ENCODE measurements at places on chromosomes 11 and 22.

- no peak for DNase-seq
Observed at GRCh38 chr11:73314117-73314961, 6.3 kb downstream of the ARHGEF17 start.

DNA sequence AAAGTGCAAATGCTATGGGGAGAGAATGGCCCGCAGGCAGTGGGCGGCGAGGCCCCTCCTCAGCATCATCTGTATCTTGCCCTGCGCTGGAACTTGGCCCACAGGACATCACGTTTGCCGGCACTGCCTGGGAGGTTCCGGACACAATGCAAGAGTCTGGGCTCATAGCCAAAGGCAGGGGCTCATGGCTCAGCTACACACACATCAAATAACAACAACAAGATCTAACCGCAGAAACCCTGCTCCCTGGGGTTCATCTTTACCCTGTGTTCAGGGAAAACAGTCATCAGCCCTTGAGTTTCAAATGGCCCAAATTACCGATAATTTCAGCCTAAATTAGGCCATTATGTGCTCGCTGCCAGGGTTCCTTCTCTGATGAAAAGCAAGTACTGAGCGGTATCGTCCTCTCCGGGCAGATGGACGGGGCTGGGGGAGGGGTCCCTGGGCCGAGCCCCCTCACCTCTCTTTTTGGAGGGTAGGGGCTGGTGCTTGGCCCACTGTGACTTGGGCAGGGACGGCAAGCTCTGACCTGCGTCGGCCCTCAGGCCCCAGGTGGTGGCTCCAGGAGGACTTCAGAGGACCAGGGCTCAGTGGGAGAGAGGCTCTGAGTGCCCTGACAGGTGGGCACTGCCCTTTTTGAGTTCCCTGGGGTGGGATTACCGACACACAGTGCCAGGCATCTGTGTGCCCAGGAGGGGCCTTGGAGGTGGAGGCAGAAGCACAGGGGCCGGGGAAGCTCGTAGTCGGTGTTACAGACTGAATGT is 25.0 kb upstream of the GAL start:
- DNase-seq, result peak; percentile 91

GRCh38 chr11:70740488-70740851 is 342.1 kb downstream of the CTTN start:
- DNase-seq, result no peak

- no peak for DNase-seq
Observed at GRCh38 chr11:63829823-63830489, 9.0 kb upstream of the MARK2 start.

DNA sequence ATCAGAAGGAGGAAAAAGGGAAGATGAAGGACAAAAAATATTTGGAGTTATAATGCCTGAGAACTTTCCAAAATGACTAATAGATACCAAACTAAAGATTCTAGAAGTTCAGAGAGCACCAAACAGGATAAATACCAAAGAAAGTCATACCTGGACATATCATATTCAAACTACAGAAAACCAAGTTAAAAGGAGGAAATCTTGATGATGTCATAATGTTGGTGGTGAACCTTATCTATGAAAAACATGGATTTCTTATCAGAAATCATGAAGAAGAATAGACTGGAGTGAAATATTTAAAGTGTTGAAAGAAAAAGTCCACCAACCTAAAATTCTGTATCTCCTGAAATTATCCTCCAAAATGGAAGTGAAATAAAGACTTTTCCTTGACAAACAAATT is 389.2 kb downstream of the JRKL start:
- no peak for DNase-seq

GRCh38 chr11:12185914-12186313 is 75.5 kb downstream of the MICAL2 start:
- DNase-seq, result no peak

GRCh38 chr22:49214976-49215375 is 612.7 kb downstream of the BRD1 start:
- DNase-seq, result no peak

- DNase-seq, result no peak
Observed at GRCh38 chr11:57426929-57427726, at the start of gene SLC43A3. Gene SLC43A3, minus strand, starts transcription at chr11:57427121. Its CDS starts 949 bp downstream, at chr11:57426172.

DNA sequence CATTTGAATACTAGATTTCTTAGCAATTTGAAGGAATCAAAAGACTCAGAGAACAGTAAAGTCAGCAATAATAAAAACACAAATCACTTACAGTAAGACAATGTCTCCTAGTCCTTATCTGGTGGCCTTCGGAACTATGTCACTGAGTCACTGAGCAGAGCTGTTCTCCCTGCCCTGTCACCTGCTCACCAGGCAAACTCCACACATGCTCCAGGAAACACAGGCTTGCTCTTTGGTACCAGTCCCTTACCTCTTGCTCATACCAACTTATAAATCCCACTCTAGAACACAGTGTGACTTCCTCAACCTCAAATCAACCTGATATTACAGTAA is 81.1 kb upstream of the CHRM4 start:
- DNase-seq, result no peak

DNA sequence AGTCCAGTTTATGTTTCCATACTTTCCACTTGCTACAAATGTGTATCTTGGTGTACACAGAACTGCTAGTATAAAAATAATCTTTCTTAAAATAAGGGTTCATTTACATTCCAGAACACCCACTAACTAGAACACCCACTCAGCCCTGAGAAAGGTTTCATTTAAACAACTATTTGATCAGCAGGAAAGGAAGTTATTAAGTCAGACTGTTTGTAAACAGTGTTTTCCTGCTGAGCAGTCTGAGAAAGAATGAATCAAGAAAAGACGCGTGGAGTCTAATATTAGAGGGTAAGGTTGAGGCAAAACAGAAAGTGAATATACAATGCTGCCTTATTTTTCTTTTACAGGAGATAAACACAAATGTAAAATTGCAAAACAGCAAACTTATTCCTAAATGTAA is 32.7 kb downstream of the NARS2 start:
- DNase-seq, result no peak

DNA sequence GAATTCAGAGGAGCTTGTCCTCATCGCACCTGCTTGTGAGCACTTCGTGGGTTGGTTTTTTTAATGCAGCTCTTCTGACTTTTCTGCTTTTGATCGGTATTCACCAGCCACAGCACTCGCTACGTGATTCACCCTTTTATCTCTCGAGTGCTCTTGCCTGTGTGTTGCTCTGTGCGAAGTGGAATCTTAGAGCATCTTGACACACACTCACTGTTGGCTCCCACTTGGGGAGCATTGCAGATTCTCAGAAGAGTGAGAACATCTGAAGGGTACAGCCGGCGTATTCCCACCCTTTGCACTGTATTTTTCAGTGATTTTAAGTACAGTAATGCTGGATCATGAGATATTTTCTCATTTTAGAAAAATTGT is 10.9 kb downstream of the TNNT3 start:
- DNase-seq, result no peak

GRCh38 chr22:30640361-30640760 is 4.8 kb downstream of the SLC35E4 start:
- DNase-seq, result no peak

GRCh38 chr11:35548925-35549561 is 23.6 kb upstream of the PAMR1 start:
- no peak for DNase-seq

GRCh38 chr11:119375337-119376196 is 5.9 kb downstream of the USP2 start:
- DNase-seq, result no peak

- DNase-seq, result no peak
Observed at GRCh38 chr22:23583836-23584235, 3.7 kb upstream of the IGLL1 start.

DNA sequence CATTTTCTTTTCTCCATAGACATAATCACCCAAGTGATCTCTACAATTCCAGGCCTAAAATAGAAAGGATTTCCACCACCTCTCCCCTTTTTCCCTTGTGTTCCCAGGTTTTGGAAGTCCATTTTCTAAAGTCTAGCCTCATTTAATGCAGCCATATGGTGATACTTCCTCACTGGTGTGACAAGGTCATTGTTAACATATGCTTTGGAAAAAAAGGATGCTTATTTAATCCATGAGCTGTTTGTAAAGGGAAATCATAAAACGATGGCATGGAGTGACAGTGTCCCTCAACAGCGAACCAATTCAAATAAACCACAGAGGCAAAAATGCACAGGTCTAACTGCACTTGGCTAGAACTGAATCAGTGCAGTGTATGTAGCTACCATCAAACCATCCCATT is 26.6 kb downstream of the GRIA4 start:
- DNase-seq, result no peak

DNA sequence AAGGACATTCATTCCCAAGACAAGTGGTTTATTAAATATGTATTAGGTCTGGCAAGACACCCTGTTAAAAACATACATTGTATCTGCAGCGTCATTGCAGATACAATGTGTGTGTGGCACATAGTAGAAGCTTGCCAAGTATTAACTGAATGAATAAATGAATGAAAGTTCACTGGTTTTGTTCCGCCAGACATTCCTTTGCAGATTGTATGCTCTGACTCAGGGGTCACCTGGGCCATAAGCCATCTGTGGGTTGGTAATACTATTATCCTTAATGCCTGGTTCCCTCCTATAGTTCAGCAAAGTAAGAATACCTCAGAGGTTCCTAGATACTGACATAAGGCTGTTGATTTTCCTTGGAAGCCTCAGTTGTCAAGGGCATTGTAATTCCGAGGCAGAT is 377.3 kb upstream of the CCDC90B start:
- no peak for DNase-seq

GRCh38 chr11:47087801-47088200 is 88.9 kb downstream of the ARFGAP2 start:
- DNase-seq, result no peak

- no peak for DNase-seq
Observed at GRCh38 chr22:25166266-25167040, 33.2 kb upstream of the CRYBB3 start.

GRCh38 chr22:22022947-22023534 is 40.5 kb upstream of the TOP3B start:
- no peak for DNase-seq

DNA sequence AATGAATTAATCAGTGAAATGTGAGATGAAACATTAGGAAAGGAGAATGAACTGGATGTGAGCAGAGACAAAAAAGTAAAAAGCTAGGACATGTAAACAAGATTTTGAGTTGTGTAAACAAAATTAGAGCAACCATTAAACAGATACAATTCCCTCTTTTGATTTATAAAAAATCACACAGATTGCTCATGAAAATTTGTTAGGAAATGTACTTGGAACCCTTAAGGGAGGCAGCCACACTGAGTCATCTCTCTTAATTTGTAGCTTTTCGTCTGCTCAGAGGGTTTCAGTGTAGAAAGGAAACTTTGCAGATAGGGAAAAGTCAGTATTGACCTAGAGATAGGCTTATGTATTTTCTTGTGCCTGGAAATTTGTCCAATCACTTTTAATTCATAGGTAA is 49.6 kb upstream of the ME3 start:
- no peak for DNase-seq

- no peak for DNase-seq
Observed at GRCh38 chr11:77470971-77471370, 2.9 kb downstream of the PAK1 start.

DNA sequence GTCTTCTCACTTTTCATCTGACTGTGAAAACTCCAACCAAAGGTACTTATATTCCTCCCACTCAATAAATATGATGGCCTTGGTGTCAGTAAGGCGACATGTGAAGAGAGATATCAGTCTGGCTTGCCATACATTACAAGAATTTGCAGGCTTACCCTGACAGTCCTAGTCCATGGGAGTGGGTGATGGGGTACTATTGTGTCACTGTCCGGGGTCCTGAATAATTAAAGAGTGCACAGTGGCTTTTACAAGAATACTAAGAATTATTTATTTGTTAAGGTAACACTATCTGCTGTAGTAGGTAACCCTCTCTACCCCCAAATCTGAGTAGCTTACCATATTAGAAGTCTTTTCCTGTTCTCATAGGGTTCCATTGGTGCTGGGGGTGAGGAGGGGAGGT is 23.1 kb upstream of the IZUMO1R start:
- DNase-seq, result no peak

GRCh38 chr11:77117492-77117891 is 10.6 kb upstream of the MYO7A start:
- DNase-seq, result no peak

DNA sequence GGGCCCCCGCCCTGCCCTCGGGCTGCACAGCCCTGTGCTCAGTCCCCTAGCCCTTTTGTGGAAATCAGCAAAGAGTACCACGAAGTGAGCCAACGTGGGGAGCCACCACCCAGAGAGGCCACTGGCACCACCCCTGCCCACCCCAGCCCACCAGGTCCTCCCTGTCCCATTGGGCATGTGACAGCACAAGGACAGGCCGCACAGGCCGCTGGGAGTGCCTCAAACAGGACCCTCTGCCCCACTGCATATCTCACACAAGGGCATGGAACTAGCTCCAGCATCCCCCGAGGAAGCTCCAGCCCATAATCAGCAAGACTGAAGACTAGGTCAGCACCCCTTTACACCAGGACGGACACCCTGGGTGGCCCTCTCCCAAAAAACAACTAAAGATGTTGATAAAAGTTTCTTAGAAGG is 29.7 kb downstream of the GNB1L start:
- no peak for DNase-seq

DNA sequence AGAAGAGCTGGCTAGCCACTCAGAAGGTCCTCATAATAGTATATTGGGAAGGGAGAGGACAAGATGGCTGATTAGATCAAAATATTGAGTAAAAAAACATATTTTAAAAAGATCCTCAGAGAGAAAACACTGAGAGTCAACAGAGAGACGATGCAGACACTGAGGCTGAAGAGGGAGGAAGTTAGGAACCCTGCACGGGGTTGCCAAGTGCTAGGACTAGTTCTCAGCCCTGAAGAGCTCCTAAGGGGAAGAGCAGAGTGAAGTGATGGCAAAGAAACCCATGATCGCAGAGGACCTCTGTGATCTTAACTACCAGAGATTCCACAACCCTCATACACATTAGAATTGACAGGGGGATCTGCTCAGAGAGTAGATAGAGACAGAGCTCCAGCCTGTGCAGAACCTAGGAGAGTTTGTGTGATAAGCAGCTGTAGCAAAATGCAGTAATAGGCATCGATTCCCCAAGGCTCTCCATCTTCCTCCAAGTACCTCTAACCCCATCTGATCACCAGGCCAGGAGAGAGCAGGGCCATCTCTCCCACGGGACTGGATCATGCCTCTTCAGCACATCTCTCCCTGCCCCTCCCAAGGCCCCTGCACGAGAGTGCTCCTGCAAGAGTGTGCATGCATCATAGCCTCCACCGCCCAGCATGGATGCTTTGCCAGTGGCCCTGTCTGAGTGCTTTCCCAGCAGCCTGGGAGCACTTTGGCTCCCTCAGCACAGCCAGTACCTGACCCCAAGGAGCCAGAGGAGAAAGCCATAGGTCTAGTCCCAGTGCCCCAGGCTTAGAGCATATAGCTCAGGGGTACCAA is 41.2 kb upstream of the ARL14EP start:
- no peak for DNase-seq

Measured in NCI-H2107 (cell line).